ENCODE measurements at places on chromosomes 11 and 22.

DNA sequence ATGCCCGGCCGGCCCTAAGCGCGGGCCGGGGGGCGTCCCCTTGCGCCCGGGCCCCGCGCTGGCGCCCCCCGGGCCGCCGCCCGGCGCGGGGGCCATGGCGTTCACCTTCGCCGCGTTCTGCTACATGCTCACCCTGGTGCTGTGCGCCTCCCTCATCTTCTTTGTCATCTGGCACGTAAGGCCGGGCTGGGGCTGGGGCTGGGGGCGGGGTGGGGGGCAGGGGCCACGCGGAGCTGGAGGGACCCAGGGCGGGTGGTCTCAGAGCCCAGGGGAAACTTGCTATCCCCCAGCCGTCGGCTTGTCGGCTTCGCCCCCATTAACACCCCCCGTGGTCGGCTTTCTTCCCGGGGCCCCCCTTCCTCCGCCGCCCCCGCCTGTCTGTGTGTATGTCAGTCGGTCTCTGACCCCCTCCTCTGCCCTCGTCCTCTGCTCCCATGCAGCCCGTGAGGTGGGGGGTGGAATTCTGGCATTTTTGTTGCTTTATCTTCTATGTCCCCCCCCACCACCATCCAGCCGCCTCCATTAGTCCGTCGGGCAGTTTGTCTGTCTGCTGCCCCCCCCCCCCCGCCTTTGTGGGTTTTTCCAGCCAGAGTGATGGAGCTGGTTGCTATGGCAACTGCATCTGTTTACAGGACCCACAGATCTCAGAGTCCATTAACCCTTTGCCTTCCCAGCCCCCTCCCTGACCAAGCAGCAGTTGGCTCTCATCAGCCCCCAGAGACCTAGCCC is 552 bp downstream of the CNIH2 start:
- H3K27me3 ChIP-seq, result no peaks in the 10 kb centered on the region
- peaks cover 30% of the 10 kb centered on the region for H3K36me3 ChIP-seq
- DNase-seq, result peak; percentile 15
- H3K27ac ChIP-seq, result no peak overlapping the region

GRCh38 chr11:9143721-9144120 is 52.3 kb upstream of the SCUBE2 start:
- H3K4me3 ChIP-seq, result no peak overlapping the region
- no peak overlapping the region for H3K27ac ChIP-seq
- peaks cover 70% of the 10 kb centered on the region for H3K36me3 ChIP-seq
- DNase-seq, result no peak
- H3K27me3 ChIP-seq, result no peaks in the 10 kb centered on the region

DNA sequence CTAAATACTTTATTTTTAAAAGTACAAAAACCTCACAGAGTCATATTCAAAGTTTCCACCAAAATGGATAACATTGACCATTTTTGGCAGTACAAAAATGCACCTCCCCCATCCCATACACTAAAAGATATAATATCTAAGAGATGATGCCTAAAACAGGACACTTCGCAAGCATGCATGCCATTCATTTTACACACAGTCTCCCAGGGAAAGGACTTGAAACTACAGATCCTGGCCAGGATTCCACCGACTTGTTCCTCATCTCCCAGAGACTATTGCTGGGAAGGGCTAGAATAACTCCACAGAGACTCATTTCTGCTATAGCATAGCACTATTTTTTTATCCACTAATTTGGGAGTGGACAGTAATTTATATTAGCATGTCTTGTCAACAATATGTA is 81.7 kb downstream of the MTNR1B start:
- H3K27ac ChIP-seq, result no peak overlapping the region
- no peaks in the 10 kb centered on the region for H3K36me3 ChIP-seq
- H3K4me1 ChIP-seq, result no peaks in the 10 kb centered on the region
- DNase-seq, result no peak
- H3K4me3 ChIP-seq, result no peak overlapping the region

DNA sequence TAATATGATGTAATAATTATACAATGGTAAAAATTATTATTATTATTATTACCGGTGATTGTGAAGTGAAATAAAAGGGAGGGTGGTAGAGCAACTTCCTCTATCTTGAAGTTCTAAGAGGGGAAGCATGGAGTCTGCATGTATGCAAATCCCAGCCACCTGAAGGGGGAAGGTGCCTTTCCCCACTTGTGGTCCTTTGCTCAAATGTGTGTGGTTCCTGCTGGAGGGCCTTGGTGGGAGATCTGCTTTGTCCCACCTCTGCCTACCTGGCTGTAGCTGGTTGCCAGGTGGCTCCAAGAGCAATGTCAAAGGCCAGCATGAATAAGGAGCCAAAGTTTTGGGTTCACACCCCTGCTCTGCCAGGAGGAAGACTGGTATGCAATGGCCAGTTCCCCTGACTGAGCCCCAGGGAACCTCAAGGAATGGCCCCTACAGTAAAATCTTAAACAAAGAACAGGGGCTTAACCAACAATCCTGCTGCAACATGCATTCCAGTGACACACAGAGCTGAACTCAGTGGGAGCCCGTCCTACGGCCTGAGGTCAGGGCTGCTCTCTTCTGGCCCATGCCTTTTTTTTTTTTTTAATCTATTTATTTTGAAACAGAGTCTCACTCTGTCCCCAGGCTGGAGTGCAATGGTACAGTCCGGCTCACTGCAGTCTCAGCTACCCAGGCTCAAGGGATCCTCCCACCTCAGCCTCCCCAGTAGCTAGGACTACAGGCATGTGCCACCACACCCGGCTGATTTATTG is 8.5 kb downstream of the TMEM132A start:
- no peak overlapping the region for H3K27ac ChIP-seq
- no peaks in the 10 kb centered on the region for H3K36me3 ChIP-seq
- no peak for DNase-seq
- H3K4me1 ChIP-seq, result no peaks in the 10 kb centered on the region

DNA sequence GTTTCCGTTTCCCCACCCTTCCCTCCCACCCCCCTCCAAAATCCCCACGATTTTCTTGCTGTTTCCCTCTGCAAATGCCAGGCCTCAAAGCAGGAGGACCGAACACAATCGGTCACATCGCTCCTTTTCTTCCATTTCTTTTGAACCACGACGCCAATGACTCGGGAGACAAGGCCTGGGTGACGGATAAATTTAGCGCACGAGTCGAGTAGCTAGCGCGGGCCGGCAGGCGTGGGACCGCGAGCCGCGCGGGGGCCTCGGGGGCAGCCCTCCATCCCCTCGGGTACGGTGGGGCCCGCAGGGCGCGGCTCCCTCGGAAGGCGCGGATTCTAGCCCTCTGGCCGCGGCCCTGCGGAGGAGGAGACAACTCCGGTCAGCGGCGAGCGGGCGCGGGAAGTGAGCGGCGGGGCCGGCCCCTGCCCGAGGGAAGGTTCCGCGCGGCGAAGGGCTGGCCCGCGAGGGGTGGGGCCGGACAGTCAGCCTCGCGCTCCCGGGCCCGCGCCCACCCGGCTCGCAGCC is 414 bp downstream of the JOSD1 start:
- no peak for DNase-seq
- H3K36me3 ChIP-seq, result peaks cover 2% of the 10 kb centered on the region
- H3K27ac ChIP-seq, result peak overlapping the region; percentile 70
- H3K4me3 ChIP-seq, result peak overlapping the region; percentile 58
- peaks cover 63% of the 10 kb centered on the region for H3K4me1 ChIP-seq

DNA sequence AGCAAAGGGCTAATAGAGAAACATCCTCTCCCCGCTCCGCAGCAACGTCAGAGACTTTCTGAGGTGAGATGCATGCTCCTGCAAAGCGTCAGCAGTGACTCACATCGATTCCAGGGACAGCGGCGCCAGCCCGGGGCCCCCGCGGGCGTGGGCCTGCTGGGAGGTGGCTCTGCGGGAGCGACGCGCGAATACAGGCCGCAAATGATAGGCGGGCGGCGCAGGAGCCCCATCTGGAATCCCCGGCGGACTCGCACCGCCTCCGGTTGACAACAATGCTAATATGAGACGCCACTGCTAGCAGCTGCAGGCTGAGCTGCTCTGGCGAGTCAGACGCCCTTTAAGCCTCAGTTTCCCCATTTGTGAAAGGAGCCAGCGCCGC is 557 bp downstream of the RANGAP1 start:
- DNase-seq, result peak; percentile 86
- H3K4me3 ChIP-seq, result peak overlapping the region; percentile 100
- peaks cover 31% of the 10 kb centered on the region for H3K36me3 ChIP-seq
- H3K27me3 ChIP-seq, result no peaks in the 10 kb centered on the region

GRCh38 chr11:34064291-34064690 is 12.8 kb downstream of the CAPRIN1 start:
- no peak overlapping the region for H3K27ac ChIP-seq
- no peak overlapping the region for H3K4me3 ChIP-seq
- H3K27me3 ChIP-seq, result no peaks in the 10 kb centered on the region
- no peak for DNase-seq

DNA sequence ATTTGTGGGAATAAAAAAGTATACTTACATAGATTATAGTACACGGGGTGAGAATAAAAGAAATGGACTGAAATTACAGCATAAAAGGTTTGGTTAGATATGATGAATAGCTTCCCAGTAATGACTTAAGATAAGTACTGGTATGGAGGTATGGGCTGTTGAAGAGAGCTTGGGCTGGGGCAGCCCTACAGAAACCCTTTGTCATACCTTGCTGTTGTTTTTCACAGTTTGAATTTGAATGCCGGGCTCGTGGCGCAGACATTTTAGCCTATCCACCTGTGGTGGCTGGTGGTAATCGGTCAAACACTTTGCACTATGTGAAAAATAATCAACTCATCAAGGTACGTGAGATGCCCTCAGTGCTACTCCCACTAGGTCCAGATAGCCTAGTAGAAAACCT is 42.3 kb upstream of the RBX1 start:
- DNase-seq, result no peak
- no peak overlapping the region for H3K4me3 ChIP-seq
- peaks cover 24% of the 10 kb centered on the region for H3K36me3 ChIP-seq
- no peak overlapping the region for H3K27ac ChIP-seq
- H3K4me1 ChIP-seq, result no peaks in the 10 kb centered on the region

DNA sequence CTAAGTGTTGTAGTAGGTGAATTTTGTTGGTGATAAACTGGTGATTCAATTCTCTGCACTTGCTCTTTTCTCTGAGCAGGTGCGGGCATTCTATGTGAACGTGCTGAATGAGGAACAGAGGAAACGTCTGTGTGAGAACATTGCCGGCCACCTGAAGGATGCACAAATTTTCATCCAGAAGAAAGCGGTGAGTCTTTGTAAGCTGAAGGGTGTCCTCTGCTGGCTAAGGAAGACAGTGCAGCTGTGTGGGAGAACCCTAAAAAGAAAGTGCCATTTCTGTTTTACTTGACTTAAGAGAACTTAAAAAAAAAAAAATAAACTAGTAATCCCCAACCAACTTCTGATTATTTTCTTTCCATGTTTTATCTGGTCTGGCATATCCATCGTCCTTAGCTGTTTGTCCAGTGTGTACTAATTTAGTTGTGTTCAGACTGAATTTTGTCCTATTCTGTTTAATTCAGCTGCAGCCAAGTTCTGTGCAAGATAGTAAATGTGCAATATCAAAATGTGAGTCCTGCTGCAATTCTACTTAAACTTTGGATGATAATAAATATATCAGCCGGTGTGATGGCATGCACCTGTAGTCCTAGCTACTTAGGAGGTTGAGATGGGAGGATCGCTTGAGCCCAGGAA is 29.6 kb downstream of the CAT start:
- no peak overlapping the region for H3K27ac ChIP-seq
- H3K4me1 ChIP-seq, result no peaks in the 10 kb centered on the region
- H3K4me3 ChIP-seq, result no peak overlapping the region
- H3K36me3 ChIP-seq, result peaks cover 58% of the 10 kb centered on the region
- no peaks in the 10 kb centered on the region for H3K27me3 ChIP-seq

GRCh38 chr11:74162681-74163467 is 7.9 kb downstream of the C2CD3 start:
- H3K27me3 ChIP-seq, result no peaks in the 10 kb centered on the region
- peaks cover 43% of the 10 kb centered on the region for H3K36me3 ChIP-seq
- H3K27ac ChIP-seq, result no peak overlapping the region

GRCh38 chr11:46216019-46216764 is 61.3 kb upstream of the CREB3L1 start:
- no peaks in the 10 kb centered on the region for H3K4me1 ChIP-seq
- no peaks in the 10 kb centered on the region for H3K36me3 ChIP-seq
- no peak overlapping the region for H3K27ac ChIP-seq
- no peak overlapping the region for H3K4me3 ChIP-seq
- no peak for DNase-seq

GRCh38 chr22:49659281-49659923 is 168.3 kb downstream of the BRD1 start:
- DNase-seq, result no peak
- H3K4me1 ChIP-seq, result peaks cover 27% of the 10 kb centered on the region
- H3K27ac ChIP-seq, result no peak overlapping the region
- peaks cover 3% of the 10 kb centered on the region for H3K36me3 ChIP-seq

- no peak overlapping the region for H3K27ac ChIP-seq
- H3K36me3 ChIP-seq, result no peaks in the 10 kb centered on the region
- no peaks in the 10 kb centered on the region for H3K27me3 ChIP-seq
- no peaks in the 10 kb centered on the region for H3K4me1 ChIP-seq
- no peak overlapping the region for H3K4me3 ChIP-seq
Observed at GRCh38 chr11:34680206-34680605, 59.3 kb downstream of the EHF start.

DNA sequence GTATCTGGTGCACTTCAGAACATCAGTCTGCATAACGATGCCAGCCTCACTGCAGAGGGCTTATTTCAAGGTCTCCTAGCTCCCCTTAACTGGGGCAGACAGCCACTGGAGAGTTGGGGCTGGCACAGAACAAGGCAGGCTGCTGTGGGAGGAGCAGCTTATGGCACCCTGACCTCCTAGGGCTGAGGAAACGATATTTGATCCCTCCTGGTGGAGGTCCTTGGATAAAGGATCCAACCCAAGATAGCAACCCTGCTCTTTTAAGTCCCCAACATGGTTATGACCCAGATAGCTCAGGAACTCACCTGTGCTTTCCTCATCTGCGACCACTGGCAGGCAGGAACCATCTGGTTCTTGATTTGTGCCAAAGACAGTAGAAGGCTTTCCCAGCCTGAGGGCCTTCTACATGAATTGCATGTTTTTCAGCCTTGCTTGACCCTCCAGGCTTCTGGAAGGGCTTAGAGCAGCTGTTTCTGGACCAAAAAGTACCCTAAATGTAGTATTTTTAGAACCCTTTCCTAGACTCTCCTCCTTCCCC is 2.8 kb downstream of the TMEM109 start:
- H3K36me3 ChIP-seq, result peaks cover 34% of the 10 kb centered on the region
- H3K27ac ChIP-seq, result no peak overlapping the region
- no peaks in the 10 kb centered on the region for H3K27me3 ChIP-seq
- H3K4me3 ChIP-seq, result no peak overlapping the region
- no peak for DNase-seq

DNA sequence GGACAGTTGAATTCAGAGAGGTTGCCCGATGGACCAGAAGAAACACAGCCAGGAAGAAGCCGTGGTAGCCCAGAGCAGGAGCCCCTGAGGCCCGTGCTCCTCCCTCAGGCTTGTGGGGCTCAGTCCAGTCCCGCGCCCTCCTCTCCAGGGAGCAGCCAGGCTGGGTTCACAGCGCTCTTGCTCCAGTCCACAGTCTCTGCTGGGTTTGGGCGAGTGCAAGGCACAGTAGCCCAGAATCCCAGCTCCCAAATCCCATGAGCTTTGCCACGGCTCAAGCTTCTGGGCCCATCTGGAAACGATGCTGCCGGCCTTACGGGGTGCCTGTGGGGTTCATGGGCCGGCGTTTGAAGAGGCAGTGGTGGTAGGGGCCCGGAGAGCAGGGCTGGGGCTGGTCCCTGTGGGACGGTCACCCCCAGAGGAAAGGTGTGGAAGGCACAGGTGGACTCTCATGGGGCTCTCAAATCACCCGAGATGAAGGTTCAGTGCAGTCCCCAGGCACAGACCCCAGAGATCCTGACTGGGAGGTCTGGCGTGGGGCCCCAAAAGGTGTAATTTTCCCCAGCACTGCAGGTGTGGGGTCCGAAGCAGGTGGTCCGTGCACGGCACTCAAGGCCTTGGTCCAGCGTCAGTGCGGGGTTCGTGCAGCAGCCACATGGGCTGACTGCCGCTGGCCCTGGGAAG is 30.6 kb upstream of the ATXN10 start:
- H3K27me3 ChIP-seq, result peaks cover 35% of the 10 kb centered on the region
- no peak for DNase-seq
- H3K4me1 ChIP-seq, result peaks cover 29% of the 10 kb centered on the region
- no peaks in the 10 kb centered on the region for H3K36me3 ChIP-seq
- H3K27ac ChIP-seq, result no peak overlapping the region
- no peak overlapping the region for H3K4me3 ChIP-seq

Data from CD4-positive, alpha-beta T cell (primary cell).